PC-3 (cell line): ENCODE measurements at places on chromosomes 12 and 14. TPM values are rescaled to one million over a fixed set of nuclear protein-coding genes. Genes with fewer than 3 reads are reported as not detected.

- DNase-seq = no peak
These were observed 243.2 kb downstream of the ADAMTS20 start for GRCh38 chr12:43308776-43309175.

TUNAR gene
- total RNA-seq = not detected in 2 replicates

DNA sequence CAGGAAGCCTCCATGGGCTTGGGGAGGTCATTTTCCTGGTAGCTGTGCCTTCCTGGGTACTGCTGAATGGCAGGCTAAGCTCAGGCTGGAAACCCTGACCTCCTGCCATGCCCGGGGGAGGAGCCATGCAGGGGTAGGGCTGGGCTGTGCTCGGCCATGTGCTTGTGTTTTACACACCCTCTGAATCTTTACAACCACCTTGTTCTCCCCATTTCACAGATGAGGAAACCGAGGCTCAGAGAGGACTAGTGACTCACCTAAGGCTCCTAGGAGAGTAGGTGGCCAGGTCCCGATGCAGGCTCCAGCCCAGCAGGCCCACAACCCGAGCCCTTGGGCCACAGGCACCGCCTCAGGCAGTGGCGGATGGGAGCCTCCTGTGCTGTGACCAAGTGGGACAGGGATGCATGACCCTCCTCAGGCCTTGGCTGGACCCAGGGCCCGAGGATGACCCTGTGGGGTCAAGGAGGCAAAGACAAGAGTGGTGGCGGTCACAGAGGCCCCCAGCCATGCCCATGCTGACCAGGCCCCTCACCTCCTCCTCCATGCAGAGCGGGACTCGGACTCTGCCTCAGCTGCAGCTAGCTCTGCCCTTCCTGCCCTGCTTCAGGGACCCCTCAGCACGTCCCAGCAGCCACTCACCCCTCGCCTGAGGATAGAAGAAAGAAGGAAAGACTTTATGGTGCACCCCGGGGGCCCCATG, 136.1 kb downstream of the CALM1 start:
- DNase-seq = no peak

SPTB gene
- 2.3 and 3.6 TPM in 2 replicates for total RNA-seq

SPATA7 gene
- total RNA-seq = 2.8 and 3.9 TPM in 2 replicates

- peak; percentile 77 for DNase-seq
These were observed 192.8 kb upstream of the RGS6 start for GRCh38 chr14:71739273-71739990.

GRCh38 chr14:96231526-96232130, 24.4 kb upstream of the BDKRB1 start:
- DNase-seq = no peak

DPPA3 gene
- total RNA-seq = not detected in 2 replicates

DNA sequence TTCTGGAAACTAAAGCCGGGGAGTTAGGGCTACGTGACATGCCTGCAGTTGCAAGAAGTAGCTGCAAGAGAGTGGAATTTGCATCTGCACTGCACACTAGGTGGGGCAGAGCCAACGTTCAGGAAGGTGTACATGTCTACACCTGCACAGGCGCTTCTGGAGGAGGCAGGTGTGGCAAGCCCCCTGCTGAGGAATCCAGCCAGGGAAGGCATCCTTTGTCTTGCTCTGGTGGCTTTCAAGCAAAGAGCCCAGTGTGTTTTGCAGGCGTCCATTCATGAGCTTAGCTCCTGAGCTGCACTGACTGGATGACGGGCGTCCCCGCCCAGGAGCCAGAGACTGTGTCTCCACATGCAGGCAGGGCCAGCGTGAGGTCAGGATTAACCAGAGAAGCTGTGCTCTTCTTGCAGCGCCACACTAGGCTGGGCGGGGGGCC, 116.3 kb downstream of the ZFP36L1 start:
- DNase-seq = no peak

KCNA5 gene
- total RNA-seq = not detected in 2 replicates
